Pericardium fibroblast (primary cell): ENCODE measurements at places on chromosomes 3 and 15. TPM values are rescaled to one million over a fixed set of nuclear protein-coding genes. Genes with fewer than 3 reads are reported as not detected.

Gene GABRB3
- total RNA-seq, result 0.09 and 1.3 TPM in 2 replicates

Gene NR1D2
- 6.8 and 10.1 TPM in 2 replicates for total RNA-seq

Gene RASGRP1
- 0.51 and 1.2 TPM in 2 replicates for total RNA-seq

Gene C2CD4A
- total RNA-seq, result 0.12 TPM in 1 of 2 replicates, not detected in the other

Gene PTX3
- total RNA-seq, result 1,042 and 2,456 TPM in 2 replicates

Gene GOLGA6B
- total RNA-seq, result not detected in 2 replicates

Gene AHSG
- total RNA-seq, result not detected in 2 replicates

Gene EHHADH
- total RNA-seq, result 4.7 and 6.3 TPM in 2 replicates

Gene TFRC
- total RNA-seq, result 55.5 and 62.9 TPM in 2 replicates

Gene SYNPR
- total RNA-seq, result not detected in 2 replicates

Gene POLQ
- total RNA-seq, result 0.09 and 0.23 TPM in 2 replicates

Gene TM6SF1
- total RNA-seq, result 0.60 and 4.3 TPM in 2 replicates

Gene RMDN3
- total RNA-seq, result 21.8 and 28.2 TPM in 2 replicates

Gene DUOXA2
- total RNA-seq, result not detected in 2 replicates

Gene AADACL2
- not detected in 2 replicates for total RNA-seq

Gene PRSS50
- not detected in 2 replicates for total RNA-seq

Gene CLSTN2
- 0.58 and 2.8 TPM in 2 replicates for total RNA-seq

Gene ROBO1
- total RNA-seq, result 20.8 and 25.7 TPM in 2 replicates

Gene TMEM158
- total RNA-seq, result 27.5 and 39.8 TPM in 2 replicates

Gene ATP13A5
- not detected in 2 replicates for total RNA-seq

Gene RLBP1
- total RNA-seq, result not detected in 2 replicates

Gene SH3GL3
- 0.47 and 1.3 TPM in 2 replicates for total RNA-seq

Gene RHOV
- total RNA-seq, result not detected in 2 replicates

Gene KCNMB3
- total RNA-seq, result 0.12 and 0.26 TPM in 2 replicates

Gene IL16
- total RNA-seq, result 6.0 and 6.7 TPM in 2 replicates

Gene IMPG2
- under 0.01 and 0.17 TPM in 2 replicates for total RNA-seq

Gene RAB11A
- total RNA-seq, result 143 and 146 TPM in 2 replicates

Gene FSIP1
- total RNA-seq, result 1.7 TPM in 1 of 2 replicates, not detected in the other

Gene CCDC13
- 1.1 and 1.3 TPM in 2 replicates for total RNA-seq

Gene PCSK6
- total RNA-seq, result 4.3 and 10.7 TPM in 2 replicates

Gene DUOXA1
- not detected in 2 replicates for total RNA-seq

Gene HAUS2
- total RNA-seq, result 13.5 and 27.2 TPM in 2 replicates

Gene CHRNA3
- not detected in 2 replicates for total RNA-seq

Gene LPP
- total RNA-seq, result 24.9 and 25.1 TPM in 2 replicates

Gene CFAP44
- 0.70 and 2.2 TPM in 2 replicates for total RNA-seq
